ENCODE measurements at places on chromosomes 7 and 10. TPM values are rescaled to one million over a fixed set of nuclear protein-coding genes. Genes with fewer than 3 reads are reported as not detected.

GRCh38 chr10:78844960-78845607, 223.7 kb upstream of the ZMIZ1 start:
- no peak for DNase-seq

DNA sequence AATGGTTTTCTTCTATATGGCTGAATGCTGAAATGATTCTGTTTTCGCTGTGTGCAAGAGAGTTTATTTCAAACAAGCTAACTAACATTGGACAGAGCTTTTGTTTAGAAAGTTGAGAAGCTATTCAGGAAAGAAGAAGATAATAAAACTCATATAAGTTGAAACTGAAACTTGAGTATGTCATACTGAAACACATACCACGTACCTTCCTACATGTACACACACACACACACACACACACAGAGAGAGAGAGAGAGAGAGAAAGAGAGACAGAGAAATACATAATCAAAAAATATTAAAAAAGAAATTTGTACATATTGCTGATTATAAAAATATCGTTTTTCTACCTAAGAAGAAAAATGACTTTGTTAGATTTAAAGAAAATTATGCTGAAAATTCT, 561.9 kb upstream of the KCND2 start:
- DNase-seq, result no peak

DNA sequence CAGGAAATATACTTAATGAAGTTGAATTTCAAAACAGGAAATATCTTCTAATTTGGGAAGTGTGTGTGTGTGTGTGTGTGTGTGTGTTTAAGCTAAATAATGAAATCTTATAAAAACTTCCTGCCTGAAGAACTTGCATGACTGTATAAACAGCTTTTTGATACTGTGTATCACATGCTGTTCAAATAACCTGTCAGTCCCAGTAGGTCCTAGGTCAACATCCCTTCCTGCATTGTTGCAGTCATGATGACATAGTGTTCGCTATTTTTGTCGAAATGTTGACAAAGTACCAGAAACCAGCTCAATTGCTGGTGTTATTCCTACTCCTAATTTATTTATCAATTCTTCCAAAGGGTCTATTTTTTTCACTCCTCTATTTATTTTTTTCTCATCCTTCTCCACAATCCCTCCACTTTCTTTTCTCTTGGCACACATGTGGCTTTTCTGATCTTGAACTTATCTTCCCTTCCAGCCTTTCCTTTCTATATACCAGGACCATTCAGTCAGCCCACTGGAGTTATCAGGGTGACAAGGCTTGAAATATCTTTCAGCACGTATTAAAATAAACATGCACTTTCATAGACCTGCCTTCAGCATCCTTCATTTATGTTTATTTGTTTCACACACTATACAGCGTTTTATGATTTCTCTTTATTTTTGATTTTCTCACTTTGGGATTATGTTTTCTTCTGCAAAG, 115.8 kb downstream of the PLXDC2 start:
- no peak for DNase-seq

DNA sequence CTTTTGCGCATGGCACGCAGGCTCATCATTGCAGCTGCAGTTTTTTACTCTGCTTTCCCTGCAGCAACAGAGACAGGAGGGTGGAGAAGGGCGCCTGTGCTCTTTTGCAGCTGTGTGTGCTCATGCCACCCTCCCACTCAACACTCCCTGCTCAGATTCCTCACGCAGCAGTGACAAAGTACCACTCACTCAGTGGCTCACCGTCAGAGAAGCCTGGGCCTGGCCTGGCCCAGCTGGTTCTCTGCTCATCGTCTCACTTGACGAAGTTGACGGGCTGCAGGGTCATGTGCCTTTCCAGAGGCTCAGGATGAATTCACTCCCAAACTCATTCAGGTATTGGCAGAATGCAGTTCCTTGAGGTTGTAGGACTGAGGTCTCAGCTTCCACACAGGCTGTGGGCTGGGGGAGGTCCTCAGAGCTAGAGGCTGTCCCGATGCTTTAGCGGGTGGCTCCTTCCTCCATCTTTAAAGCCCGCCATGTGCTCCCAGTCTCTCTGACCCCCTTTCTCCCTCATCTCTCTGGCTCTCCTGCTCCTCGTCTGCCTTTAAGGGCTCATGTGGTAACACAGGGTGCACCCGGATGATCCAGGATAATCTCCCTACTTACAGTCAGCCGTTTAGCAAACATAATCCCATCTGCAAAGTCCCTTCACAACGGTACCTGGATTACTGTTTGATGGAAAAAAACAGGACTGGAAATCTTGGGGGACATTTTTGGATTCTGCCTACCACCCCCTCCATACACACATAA, 25.8 kb downstream of the PTPRE start:
- no peak for DNase-seq

DNA sequence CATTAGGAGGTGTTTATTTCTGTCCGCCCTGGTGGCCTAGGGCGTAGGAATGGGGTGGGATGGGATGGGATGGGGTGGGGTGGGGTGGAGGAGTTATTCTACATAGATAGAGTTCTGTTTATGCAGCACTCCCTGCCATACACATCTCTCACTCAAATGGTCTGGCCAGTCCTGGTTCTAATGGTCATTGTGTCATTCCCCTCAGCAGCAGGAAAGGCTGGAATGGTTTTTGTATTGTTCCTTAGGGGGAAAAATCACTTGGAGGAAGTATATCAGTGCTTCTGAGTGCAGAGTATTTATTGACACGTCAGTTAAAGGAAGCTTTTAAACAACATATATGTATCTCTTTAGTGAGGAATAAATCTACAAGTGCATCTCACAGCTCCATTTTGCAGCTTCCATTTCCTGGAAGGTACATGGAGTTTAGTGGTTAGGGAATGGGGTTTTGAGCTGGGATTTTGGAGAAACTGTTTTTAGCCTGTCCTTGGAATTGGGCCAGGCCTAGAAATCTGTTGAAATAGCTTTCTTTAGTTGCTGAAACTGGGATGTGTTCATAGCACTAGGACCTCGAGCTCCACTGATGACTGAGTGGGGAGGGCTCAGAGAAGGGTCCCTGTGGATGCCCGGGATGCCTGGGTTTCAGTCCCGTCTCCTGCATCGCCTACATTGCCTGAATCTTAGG, 8.3 kb downstream of the TSPAN14 start:
- peak; percentile 45 for DNase-seq

CALCR gene
- not detected for polyA plus RNA-seq

GRCh38 chr7:128103498-128104107, 72.4 kb upstream of the LRRC4 start:
- DNase-seq, result no peak

DNA sequence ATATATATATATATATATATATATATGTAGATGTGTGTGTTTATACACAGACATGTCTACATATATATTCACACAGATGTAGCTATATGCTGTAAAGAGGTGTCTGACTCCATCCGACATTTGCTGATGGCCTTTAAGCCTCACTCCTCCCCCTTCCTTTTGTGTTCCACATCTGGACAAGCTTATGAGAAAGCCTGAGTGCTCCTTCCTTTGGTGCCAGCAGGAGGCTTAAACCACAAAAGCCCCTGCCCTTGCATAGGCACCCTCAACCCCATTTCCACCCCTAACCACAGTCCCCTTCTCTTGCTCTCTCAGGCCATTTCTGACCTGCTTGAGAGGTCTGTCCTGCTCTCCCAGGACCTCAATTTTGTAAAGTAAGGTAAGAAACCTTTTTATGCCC, 98.7 kb downstream of the SVOPL start:
- DNase-seq, result no peak

DNA sequence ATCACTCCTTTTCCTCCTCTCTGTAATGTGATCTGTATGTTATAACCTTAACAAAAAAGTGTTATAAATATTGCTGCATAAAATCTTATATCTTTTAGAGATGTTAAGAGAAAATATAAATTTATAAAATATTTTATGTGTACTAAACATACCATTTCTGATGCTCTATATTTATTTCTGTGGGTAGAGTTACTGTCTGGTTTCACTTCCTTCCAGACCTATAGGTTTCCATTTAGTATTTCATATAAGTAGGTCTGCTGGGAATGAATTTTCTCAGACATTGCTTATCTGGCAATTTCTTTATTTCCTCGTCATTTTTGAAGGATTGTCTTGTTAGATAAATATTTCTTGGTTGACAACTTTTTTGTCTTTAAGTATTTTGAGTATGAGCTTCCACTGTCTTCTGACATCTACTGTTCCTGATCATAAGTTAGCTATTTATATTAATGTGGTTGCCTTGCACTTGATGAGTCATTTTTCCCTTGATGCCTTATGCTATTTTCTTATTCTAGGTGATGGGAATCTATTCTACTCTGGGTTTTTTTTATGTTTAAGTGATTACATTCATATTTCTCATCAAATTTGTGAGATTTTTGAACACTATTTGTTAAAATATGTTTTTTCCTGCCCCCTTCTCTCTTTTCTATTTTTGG, 11.2 kb upstream of the THSD7A start:
- DNase-seq, result no peak

DNA sequence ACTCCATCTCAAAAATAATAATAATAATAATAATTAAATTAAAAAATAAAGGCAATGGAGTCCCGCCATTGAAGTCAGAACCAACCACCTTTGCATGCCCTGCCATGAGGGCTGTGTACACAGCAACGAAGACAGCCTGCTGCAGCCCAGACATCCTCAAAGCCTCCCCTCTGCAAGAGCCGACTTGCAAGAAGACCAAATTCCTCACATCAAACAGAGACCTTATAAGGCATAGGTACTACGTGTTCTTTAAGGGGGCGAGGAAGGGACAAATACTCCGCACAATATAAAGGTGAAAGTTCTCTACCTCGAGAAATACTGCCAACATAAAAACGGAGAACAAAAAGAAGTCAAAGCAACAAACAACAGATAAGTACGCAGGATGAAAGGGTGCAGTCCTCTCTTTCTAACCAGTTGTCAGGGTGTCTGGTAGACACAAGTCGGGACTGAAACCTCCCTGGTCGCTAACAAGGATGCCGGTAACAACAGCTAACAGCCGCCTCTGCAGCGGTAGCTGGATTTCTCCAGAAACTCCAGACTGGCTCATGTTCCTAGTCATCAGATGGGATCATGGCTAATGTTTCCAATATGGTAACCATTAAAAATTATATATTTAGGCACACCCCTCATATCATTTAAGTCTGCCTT, 23.6 kb downstream of the FGFR2 start:
- DNase-seq, result no peak

- DNase-seq, result no peak
Measured at GRCh38 chr10:119153661-119154060, 11.9 kb downstream of the SFXN4 start.

CHST3 gene
- polyA plus RNA-seq, result 10.1 TPM

- no peak for DNase-seq
Measured at GRCh38 chr10:71475243-71475871, 78.6 kb downstream of the CDH23 start.

HKDC1 gene
- 1.9 TPM for polyA plus RNA-seq

DNA sequence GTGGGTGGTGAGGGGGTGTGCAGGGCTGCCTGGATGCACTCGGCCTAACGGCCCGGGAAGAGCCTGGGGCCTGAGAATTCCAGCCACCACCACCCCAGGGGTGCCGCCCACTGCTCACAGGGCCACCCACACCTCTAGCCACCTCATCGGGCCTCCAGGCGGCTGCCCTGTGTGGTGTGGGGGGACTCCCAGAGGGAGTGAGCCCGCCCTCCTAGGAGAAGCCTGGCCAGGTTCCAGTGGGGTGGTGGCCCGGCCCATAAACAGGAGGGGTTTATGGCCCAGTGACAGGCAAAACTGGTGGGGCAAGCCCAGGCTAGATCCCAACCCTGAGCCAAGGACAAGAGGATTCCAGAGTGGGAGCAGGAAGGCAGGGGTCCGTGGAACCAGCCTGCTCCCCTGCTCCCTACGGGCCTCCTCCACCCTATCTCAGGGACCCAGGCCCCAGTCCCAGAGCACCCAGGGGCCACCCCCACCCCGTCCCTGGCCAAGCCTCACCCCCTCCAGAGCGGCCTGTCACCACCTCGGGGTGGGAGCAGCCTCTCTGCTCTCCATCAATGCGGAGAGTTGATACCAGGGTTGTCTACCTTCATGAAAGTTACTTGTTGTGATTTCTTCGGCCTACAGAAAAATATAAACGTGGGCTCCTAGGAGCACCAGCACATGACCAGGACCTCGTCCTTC, 20.2 kb upstream of the PDGFA start:
- no peak for DNase-seq

GRCh38 chr10:7258948-7259523, 151.8 kb downstream of the SFMBT2 start:
- DNase-seq, result no peak
